ENCODE measurements at places on chromosomes 16 and 17.

DNA sequence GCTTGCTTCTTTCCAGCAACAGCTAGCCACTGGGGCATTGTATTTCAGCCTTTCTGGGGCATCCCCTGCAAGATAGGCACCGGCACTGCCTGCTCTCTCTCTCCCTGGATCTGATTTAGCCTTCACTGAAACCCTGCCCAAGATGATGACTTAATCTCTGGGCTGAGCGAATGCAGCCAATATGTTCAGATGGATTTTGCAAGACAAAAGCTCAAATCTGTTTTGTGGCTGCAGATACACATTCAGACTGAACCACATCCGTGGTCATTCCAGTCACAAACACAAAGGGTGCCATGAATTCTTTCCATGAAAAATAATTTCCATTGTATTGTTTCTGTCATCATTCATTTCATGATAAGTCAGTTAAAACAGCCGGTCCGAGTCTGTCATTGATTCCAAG lies 24.2 kb downstream of the SOST start:
- peak; percentile 88 for DNase-seq

- no peak for DNase-seq
Measured at GRCh38 chr16:15979801-15980200, 30.4 kb downstream of the ABCC1 start.

DNA sequence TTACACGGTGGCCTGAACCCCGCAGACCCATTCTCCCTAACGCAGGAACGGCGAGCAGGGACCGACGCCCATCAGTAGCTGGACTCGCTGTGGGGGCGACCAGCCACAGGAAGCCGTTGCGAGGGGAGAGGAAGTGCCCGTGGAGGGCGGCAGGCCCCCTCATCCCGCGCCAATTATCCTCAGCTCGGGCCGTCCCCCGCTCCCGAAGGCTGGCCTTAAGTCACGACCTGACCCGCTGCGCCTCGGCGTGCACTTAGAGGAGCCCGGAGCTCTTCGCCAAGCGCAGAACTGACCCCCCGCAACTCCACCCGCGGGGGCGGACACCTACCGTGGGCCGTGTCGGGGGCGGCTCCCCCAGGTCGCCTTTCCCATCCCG lies 401 bp downstream of the ARL16 start:
- DNase-seq = no peak

GRCh38 chr16:89693289-89693731 lies 6.8 kb downstream of the CDK10 start:
- DNase-seq = no peak

GRCh38 chr16:1035066-1035415 lies 37.5 kb upstream of the SSTR5 start:
- DNase-seq = no peak

GRCh38 chr17:63480826-63481487 lies 4.1 kb downstream of the ACE start:
- no peak for DNase-seq

- DNase-seq = no peak
Measured at GRCh38 chr17:82127704-82128103, 29.7 kb upstream of the FASN start.

DNA sequence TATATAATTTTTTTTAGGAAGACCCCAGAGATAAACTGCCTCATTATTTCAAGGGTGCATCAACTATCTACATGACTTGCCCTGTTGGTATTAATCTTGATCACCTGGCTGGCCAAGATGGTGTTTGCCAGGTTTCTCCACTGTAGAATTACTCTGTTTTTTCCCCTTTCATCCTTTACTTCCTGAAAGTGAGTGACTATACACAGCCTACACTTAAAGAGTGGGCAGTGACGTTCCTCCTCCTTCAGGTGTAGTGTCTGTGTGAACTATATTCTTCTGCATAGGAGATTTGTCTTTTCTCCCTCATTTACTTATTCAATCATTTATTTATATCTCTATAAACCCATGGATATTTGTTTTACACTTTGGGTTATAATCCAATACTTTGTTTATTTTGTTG lies 246.7 kb downstream of the IRF8 start:
- DNase-seq = no peak

DNA sequence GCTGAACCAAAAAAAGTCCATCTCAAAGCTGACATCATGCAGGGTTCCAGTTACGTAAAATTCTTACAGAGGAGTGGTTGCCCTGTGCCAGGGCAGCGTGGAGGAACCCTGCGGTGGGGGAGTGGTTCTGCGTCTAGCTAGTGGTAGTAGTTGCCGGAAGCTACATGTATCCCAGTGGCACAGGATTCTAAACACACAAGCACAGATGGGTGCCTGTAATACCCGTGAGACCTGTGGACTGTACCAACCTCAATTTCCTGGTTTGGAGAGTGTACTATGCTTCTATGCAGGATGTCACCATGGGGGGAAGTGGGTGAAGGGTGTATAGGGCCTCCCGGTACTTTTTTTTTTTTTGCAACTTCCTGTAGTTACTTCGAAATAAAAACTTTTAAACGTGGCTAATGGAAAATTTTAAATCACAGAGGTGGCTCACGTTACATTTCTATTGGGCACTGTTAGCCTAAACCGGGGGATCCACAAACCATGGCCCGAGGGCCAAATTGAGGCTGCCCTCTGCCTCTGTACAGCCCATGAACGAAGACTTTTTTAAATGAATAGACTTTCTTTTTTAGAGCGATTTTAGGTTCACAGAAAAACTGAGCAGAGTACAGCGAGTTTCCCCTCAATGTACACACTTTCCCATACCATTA lies 38.5 kb downstream of the TBC1D16 start:
- DNase-seq = no peak

- DNase-seq = no peak
Measured at GRCh38 chr16:14014284-14014625, 56.9 kb upstream of the MRTFB start.

GRCh38 chr17:50708050-50709000 lies 611 bp upstream of the ANKRD40 start:
- no peak for DNase-seq

- no peak for DNase-seq
Measured at GRCh38 chr16:68289202-68289601, 21.5 kb downstream of the SLC7A6OS start.

DNA sequence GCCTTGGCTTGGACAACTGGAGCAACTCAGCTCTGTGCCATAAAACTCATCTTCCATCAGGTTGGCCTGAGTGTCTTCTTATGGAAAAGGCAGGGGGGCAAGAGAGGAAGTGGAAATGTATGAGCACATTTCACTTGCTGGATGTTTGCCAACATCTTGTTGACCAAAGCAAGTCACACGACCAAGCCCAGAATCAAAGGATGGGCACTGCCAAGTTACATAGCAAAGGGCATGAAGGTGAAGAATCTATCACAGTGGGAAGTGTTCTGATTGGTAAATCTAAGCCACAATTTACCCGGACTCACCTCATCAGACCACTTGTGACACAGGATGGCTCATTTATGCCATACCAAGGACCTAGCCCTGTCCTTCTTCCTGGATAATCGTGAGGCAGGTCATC lies 310.5 kb upstream of the IRX5 start:
- DNase-seq = no peak

DNA sequence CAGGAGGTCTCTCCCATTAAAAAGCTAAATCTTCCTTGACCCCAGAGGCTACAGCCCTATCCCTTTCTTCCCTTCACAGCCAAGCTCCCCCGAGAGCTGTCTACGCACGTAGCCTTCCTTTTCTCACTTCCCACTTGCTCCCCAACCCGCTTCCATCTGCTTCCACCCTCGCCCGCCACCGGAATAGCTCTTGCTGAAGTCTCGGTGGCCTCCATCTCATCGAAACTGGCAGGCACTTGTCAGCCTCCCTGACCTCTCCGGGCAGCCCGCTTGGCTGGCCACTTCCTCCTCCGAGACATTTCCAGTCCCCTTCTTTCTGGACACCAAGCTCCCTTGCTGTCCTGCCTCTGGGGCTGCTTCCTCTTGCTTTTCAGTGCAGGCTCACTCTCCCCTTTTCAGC lies 10.7 kb upstream of the EPOP start:
- DNase-seq = no peak

DNA sequence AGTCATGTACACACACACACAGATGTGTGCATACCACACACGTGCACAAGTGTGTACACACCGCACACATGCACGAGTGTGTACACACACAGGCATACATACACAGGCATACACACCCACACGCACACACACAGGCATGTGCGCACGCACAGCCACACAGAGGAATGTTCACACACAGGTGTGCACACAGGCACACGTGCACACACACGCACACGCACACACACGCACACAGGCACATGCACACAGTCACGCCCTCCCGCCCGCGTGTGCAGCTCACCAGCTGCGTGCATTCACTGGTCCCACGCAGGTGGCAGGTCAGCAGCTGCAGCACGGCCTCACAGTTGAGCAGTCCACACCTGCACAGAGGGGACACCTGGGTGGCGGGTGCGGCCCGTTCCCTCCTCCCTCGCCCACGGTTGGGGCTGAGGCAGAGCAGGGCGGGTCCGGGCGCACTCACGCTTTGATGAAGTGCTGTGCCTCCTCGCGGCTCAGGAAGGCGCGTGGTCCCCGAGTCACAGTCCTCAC lies 7.7 kb downstream of the TEPSIN start:
- no peak for DNase-seq

DNA sequence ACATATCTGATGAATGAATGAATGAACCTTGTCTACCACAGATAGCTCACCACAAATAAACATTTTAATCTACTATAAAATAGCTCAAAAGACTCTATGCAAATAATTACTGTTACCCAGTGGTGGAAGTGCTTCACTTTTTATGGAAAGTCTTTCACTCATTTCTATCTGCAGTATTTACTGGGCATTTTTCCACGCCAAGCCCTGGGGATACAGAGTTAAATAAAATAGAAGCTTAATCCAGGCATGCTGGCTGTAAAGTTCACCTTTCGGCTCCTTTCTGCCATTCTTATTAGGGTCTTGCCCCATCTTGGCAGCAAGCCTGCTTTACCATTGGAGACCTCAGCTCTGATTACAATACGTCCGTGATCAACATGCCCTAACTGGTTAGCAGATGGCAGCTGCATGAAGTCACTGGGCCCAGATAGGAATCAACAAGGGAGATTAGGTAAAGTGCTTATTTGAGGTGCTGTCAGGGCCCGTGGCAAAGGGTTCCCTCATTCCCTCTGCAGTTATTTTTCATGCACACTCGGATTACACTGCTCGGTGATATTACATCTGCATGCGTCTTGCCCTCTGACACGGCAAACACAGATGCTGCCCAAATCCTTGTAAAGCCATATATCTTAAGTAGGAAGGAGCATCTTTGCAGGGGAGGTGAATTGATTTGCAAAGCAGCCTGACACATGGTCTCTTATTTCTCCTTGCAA lies 648.9 kb downstream of the WWOX start:
- no peak for DNase-seq

Measured in GM04503 (cell line).